Activated CD8-positive, alpha-beta T cell treated with anti-CD3 and anti-CD28 coated beads for 36 hours (primary cell): ENCODE measurements at places on chromosomes 2 and 18.

- DNase-seq, result no peak
Measured at GRCh38 chr2:64263315-64263714, 119.1 kb upstream of the PELI1 start.

DNA sequence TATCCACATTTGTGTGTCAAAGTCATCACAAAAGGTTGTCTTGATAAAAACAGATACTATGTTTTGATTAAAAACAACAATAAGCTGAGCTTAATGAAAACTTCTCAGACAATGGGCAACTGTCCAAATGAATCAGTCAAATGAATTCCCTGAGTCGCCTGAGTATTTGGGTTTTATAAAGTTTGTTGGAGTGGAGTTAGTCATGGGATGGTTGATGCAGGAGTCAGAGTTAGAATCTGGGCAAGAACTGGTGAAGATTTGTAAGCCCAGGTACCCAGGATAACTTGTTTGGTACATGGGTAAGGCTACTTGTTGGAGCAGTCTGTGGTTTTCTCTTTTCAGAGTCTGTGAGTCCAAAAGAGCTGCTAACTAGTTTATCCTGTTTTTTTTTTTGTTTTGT is 34.4 kb upstream of the RAPGEF4 start:
- no peak for DNase-seq

- no peak for DNase-seq
Measured at GRCh38 chr2:68428746-68429145, 38.3 kb downstream of the FBXO48 start.

GRCh38 chr2:69255760-69256159 is 131.3 kb downstream of the GFPT1 start:
- DNase-seq, result no peak

GRCh38 chr2:214730248-214730647 is 79.2 kb downstream of the BARD1 start:
- no peak for DNase-seq
